ENCODE measurements at places on chromosomes 16 and 17. TPM values are rescaled to one million over a fixed set of nuclear protein-coding genes. Genes with fewer than 3 reads are reported as not detected.
A peak's percentile ranks its signal among the peaks of the same experiment; 100 is the strongest.

- DNase-seq, result no peak
- no peak overlapping the region for H3K27ac ChIP-seq
- no peaks in the 10 kb centered on the region for H3K36me3 ChIP-seq
- H3K4me1 ChIP-seq, result no peaks in the 10 kb centered on the region
- peaks cover 6% of the 10 kb centered on the region for H3K27me3 ChIP-seq
These were observed 2.0 kb upstream of the KRTAP2-1 start for GRCh38 chr17:41049110-41049509.

GRCh38 chr16:11254913-11255736, 879 bp downstream of the SOCS1 start:
- peak overlapping the region; percentile 99 for H3K27ac ChIP-seq
- peak overlapping the region; percentile 97 for H3K4me3 ChIP-seq
- DNase-seq, result peak; percentile 75
- peaks cover 9% of the 10 kb centered on the region for H3K4me1 ChIP-seq
- H3K27me3 ChIP-seq, result no peaks in the 10 kb centered on the region
- no peaks in the 10 kb centered on the region for H3K36me3 ChIP-seq

DNA sequence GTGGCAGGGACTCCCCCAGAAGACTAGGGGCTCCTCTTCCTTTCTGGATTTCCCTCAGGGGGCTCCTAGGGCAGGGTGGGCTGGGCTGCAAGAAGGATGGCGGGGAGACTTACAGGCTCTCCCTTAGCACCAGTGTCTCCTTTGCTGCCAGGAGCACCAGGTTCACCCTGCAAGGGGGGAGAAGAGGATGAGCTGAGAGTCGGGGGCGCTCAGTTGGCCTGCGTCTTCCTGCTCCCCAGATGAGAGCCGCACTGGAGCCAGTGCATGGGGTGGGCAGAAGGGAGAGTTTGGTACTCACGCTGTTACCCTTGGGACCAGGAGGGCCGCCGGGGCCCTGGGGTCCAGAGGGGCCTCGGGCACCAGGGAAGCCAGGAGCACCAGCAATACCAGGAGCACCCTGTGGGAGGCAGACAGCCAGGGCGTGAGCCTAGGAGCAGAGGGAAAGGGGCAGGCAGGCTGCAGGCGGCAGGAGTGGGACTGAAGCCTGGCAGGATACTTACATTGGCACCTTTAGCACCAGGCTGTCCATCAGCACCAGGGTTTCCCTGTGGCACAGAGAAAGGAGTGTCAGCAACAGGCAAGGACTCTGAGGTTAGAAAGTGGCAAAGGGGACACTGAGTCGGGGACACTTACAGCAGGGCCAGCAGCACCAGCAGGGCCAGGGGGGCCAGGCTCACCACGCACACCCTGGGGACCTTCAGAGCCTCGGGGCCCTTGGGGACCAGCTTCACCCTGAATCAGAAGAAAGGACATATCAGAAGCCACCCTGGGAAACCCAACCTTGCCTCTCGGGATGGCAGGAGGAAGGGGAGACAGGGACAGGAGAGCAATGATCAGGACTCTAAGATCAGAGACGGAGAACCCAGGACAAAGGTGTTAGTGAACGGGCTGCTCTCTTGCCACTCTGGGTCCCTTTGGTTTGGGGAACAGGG, 6.2 kb downstream of the COL1A1 start:
- H3K27ac ChIP-seq, result no peak overlapping the region
- DNase-seq, result no peak
- no peak overlapping the region for H3K4me3 ChIP-seq
- H3K4me1 ChIP-seq, result no peaks in the 10 kb centered on the region
- peaks cover 55% of the 10 kb centered on the region for H3K36me3 ChIP-seq

GRCh38 chr17:41810659-41811548, 845 bp downstream of the P3H4 start:
- peak overlapping the region; percentile 68 for H3K27ac ChIP-seq
- H3K4me3 ChIP-seq, result peak overlapping the region; percentile 92
- no peaks in the 10 kb centered on the region for H3K36me3 ChIP-seq
- H3K27me3 ChIP-seq, result no peaks in the 10 kb centered on the region
- no peak for DNase-seq

GRCh38 chr16:87305505-87306391, 11.4 kb downstream of the C16orf95 start:
- no peak overlapping the region for H3K27ac ChIP-seq
- H3K36me3 ChIP-seq, result no peaks in the 10 kb centered on the region
- H3K4me3 ChIP-seq, result no peak overlapping the region
- DNase-seq, result no peak

DNA sequence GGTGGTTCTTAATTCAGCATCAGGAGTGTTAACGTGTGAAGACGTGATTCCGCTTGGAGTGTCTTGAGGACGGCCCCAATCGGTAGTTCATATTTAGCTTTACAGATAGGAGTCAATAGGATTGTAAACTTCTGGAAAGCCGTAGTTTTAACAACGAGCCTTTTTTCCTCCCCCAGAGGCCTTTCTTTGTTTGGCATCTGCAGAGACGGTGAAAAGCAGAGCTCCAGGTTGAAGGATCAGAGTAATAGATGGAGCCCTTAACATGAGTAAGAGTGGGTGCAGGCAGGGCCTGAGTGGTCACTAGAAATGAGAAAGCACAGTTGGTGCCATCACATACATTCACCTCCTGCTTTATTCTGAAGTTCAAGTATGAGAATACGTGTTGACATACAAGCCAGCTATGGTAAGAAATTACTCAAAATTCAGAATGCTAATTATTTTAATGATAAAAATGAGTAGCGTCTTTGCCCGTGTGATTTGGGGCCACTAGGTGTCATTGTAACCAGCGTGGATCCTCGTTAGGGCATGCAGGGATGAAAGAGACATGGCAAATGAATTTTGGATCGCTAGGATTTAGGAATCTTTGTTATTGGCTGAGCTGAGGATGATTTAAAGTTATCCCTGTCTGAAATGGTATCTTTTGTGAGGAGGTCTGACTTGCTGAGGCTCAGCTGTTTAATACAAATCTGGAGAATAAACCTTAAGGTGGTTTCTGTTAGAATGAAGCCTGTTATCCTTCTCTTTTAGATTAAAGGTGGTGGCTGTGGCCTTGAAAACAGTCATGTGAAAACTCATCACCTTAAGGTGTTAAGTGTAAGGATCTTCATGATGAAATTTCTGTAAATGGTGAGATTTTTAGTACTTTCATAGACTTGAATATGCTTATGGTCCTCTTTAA, 18.6 kb downstream of the PRCD start:
- H3K4me3 ChIP-seq, result peak overlapping the region; percentile 73
- H3K4me1 ChIP-seq, result no peaks in the 10 kb centered on the region
- no peak for DNase-seq

- no peaks in the 10 kb centered on the region for H3K27me3 ChIP-seq
- peak; percentile 36 for DNase-seq
- H3K4me3 ChIP-seq, result no peak overlapping the region
These were observed 107.9 kb downstream of the WSCD1 start for GRCh38 chr17:6177941-6178694.

ZSWIM7 gene
- 12.7 TPM for total RNA-seq

PMFBP1 gene
- total RNA-seq, result 15.0 TPM

C17orf100 gene
- total RNA-seq, result 3.3 TPM

CTRB1 gene
- total RNA-seq, result not detected

DNA sequence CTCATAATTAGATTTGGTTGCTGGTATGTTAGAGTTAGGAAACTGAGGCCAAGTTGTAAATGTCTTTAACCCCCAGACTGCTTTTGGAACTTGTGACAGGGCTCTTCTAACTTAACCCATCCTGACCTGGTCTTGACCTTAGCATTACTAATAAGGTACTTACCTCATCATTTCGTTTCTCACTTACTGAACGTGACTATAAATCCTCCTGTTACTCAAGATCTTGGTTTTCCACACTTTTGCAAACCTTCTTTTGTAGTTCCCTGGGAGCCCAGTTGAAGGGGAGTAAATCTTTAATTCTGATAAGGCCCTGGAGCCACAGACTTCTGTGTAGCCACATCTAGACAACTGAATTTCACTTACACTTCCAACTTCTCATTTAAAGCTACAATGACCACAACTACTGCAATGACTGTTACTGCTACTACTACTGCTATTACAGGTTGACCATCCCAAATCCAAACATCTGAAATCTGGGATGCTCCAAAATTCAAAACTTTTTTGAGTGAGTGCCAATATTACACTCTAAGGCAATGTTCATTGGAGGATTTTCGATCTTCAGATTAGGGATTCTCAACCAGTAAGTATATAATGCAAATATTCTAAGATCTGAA, 248.8 kb upstream of the TBX2 start:
- no peaks in the 10 kb centered on the region for H3K27me3 ChIP-seq
- H3K4me1 ChIP-seq, result no peaks in the 10 kb centered on the region
- DNase-seq, result no peak
- no peaks in the 10 kb centered on the region for H3K36me3 ChIP-seq

GRCh38 chr17:70168044-70168976, 1.0 kb upstream of the KCNJ2 start:
- peak overlapping the region; percentile 86 for H3K4me3 ChIP-seq
- no peaks in the 10 kb centered on the region for H3K4me1 ChIP-seq
- no peaks in the 10 kb centered on the region for H3K27me3 ChIP-seq
- peak overlapping the region; percentile 54 for H3K27ac ChIP-seq
- DNase-seq, result no peak

FOXF1 gene
- 36.3 TPM for total RNA-seq

EME1 gene
- total RNA-seq, result 2.7 TPM

KRTAP4-5 gene
- not detected for total RNA-seq

- no peaks in the 10 kb centered on the region for H3K36me3 ChIP-seq
- DNase-seq, result no peak
- no peak overlapping the region for H3K4me3 ChIP-seq
These were observed 37.9 kb downstream of the KCNJ2 start for GRCh38 chr17:70207184-70207583.

- H3K36me3 ChIP-seq, result peaks cover 16% of the 10 kb centered on the region
- no peaks in the 10 kb centered on the region for H3K27me3 ChIP-seq
- DNase-seq, result no peak
These were observed 20.8 kb downstream of the GOSR2 start for GRCh38 chr17:46943501-46944393.

DNA sequence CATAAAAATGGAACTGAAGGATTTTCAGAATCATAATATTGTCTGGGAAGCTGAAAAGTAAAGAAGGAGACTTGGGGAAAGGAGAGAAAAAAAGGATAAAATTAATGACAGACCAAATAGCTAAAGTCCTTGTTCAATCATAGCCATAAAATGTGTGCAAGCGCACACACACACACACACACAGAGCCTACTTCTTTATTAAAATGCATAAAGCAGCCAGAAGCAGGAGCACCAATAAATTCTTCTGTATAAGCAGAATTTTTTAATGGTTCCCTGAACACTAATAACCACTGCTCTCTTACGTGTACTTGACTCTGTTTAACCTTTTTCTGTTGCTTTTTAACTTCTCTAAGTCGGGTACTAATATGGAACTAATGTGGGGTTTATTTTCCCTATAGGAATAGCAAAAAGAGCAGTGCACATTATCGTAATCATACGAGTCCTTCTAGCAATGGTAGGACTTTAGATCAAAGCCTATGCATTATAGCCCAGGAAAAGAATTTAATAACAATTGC, 131.0 kb upstream of the PSMD7 start:
- H3K4me3 ChIP-seq, result no peak overlapping the region
- no peaks in the 10 kb centered on the region for H3K27me3 ChIP-seq
- no peak overlapping the region for H3K27ac ChIP-seq
- DNase-seq, result no peak

PKMYT1 gene
- total RNA-seq, result 5.6 TPM

STH gene
- not detected for total RNA-seq

DNA sequence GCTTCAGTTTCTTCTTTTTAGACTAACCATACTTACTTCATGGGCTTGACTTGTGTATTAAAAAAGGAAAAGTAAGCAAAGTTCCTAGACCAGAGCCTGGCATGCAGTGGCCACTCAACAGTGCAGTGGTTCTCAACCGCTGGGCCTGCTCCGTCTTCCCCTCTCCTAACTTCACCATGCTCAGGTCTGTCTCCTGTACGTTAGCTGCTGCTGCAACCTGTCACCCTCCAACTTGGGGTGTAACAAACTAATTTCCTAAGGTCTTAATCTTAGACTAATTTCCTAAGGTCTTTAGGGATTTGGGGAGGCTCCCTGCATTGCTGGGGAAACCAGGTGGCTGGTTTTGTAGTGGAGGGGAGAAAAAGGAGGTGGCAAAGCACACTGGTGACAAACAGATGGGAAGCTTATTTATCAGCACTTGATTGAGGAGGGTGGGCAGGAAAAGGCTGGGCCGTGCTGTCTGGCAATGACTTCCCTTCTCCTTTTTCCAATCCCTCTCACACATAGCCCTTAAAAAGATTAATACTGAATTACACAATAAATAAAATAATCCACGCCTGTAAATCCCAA, 2.2 kb upstream of the ARL4D start:
- no peaks in the 10 kb centered on the region for H3K36me3 ChIP-seq
- H3K27ac ChIP-seq, result no peak overlapping the region
- H3K27me3 ChIP-seq, result no peaks in the 10 kb centered on the region

PRR11 gene
- total RNA-seq, result 4.1 TPM

GRCh38 chr16:30075503-30076275, at the start of gene PPP4C:
PPP4C (plus strand) TSS chr16:30075994; CDS start chr16:30076378, 384 bp downstream.
- peak within 1 kb of the TSS; percentile 93 for H3K27ac ChIP-seq
- H3K4me1 ChIP-seq, result peaks cover 29% of the 10 kb centered on the region
- peak; percentile 94 for DNase-seq
- peak within 1 kb of the TSS; percentile 95 for H3K4me3 ChIP-seq
- no peaks in the 10 kb centered on the region for H3K27me3 ChIP-seq

FBXL16 gene
- 1.4 TPM for total RNA-seq

TBC1D3C gene
- not detected for total RNA-seq

DNA sequence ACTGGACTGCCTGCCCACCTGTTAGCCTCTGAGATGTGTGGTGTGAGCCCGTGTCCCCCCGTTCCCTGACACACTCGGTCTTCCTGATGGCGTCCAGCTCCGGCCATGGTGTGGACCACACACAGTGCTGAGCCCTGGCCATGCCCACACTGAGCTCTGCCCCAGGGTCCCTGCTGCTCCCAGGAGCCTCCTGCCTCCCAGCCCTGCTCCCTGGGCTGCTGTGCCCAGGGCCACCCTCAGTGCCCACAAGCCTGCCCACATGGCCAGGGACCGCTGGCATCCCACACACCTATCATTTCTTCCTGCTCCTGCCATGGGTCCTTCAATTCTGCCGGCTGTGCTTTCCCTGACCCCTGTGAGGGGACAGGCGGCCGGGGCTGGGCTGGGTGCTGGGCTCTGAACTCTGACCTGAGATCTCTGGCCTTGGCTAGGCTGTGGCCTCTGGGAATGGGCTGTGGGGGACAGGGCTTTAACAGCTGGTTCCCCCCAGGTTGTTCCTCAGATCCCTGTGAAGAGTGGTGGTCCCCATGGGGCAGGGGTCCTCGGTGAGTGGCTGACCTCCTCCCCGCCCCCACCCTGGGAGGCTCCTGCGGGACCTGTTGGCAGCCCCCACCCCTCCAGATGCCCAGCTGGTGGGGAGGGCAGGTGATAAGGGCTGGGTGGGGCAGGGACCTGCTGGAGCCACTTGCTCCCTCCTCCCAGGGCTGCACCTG, 4.0 kb downstream of the CEMP1 start:
- H3K4me3 ChIP-seq, result no peak overlapping the region
- H3K27ac ChIP-seq, result no peak overlapping the region

Measured in Peyer's patch (tissue), 4 donors.